Astrocyte of the spinal cord (primary cell): ENCODE measurements at places on chromosomes 2 and 18.
A peak's percentile ranks its signal among the peaks of the same experiment; 100 is the strongest.

GRCh38 chr2:17506736-17507616 lies 11.3 kb downstream of the RAD51AP2 start:
- peak; percentile 20 for DNase-seq

- DNase-seq: peak; percentile 48
Observed at GRCh38 chr18:657311-658000, at the start of gene TYMS. TSS of gene TYMS (plus strand) at chr18:657653. CDS start at chr18:657743, 90 bp downstream.

DNA sequence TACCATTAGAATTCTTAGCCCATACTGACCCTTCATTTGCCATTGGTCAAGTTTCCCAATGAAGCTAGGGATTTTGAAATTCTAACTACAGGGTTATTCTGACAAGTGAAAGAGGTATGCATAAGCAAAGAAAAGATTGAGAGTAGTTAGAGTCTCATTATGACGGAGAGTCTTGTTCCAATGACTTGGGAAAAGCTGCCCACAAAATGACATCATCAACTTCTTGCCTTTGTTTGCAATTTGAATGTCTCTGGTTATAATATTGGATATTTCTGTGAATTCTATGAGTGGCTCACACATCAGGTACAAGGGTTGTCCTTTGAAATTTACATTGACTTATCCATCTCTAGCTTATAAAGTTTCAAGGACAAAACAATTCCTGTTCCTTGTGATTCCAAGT lies 772.2 kb downstream of the TRIB2 start:
- DNase-seq: peak; percentile 6

GRCh38 chr2:43219383-43220228 lies 6.8 kb downstream of the ZFP36L2 start:
- peak; percentile 87 for DNase-seq

DNA sequence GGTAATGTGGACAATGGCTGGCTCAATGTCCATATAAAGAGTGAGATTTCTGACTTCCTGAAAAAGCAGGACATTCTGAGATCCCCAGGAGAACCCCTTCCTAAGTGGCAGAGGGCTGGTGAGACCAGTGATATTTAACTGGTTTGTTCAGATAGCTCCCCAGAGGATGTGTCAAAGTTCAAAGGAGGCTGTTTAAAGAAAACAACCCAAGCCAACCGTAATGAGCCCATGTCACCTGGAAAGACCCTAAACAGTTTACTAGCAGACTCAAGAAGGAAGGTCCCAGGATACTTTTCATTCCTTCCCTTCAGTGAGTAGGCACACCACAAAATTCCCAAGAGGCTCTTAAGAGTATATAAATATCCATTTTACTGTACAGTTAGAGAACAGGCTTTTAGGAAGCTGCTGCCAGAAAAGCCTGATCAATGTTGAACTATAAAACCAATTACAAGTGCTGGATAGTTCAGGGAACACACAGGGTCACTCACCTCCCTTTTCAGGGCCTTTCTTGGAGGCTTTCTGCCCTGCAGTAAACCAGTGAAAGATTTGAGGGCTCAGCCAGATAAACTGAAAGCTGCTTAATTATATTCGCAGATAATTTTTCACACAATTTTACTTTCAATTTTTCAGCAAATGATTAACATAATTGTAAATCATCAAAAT lies 293.5 kb downstream of the ASXL3 start:
- DNase-seq: no peak

GRCh38 chr2:64990876-64991275 lies 1.7 kb downstream of the SLC1A4 start:
- DNase-seq: no peak

GRCh38 chr18:43751203-43751602 lies 473.9 kb upstream of the SYT4 start:
- peak; percentile 10 for DNase-seq

- DNase-seq: no peak
Observed at GRCh38 chr18:57984490-57985115, 59.4 kb upstream of the NEDD4L start.

DNA sequence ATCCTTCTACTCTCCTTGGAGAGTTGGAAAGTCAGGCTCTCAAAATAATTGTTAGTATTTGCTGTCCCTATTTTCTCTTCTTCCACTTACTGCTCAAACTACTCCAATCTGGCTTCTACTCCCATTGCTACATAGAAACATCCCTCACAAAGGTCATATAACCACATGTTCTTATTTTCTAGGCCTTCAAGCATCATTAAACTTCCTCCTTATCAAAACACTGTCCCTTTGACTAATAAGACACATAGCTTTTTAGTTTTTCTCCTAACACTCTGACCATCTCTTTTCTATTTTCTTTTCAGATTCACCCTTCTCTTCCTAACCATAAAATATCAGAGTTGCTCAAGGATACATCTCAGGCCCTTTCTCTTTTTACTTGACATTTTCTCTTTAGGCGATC lies 148.3 kb downstream of the MBD2 start:
- DNase-seq: no peak
